ENCODE measurements at places on chromosomes 7 and 10. TPM values are rescaled to one million over a fixed set of nuclear protein-coding genes. Genes with fewer than 3 reads are reported as not detected.

The COL28A1 gene
- total RNA-seq = 0.17 TPM

The SEPTIN14 gene
- not detected for total RNA-seq

The GDF10 gene
- total RNA-seq = 5.5 TPM

The OR6V1 gene
- total RNA-seq = not detected

The RELN gene
- 200 TPM for total RNA-seq

The MBL2 gene
- not detected for total RNA-seq

The KIAA1549 gene
- 1.6 TPM for total RNA-seq

The GRID1 gene
- total RNA-seq = 0.46 TPM

The ADRA2A gene
- 2.0 TPM for total RNA-seq

The CPXM2 gene
- total RNA-seq = 114 TPM

The DMTF1 gene
- total RNA-seq = 78.6 TPM

The LOXL4 gene
- 138 TPM for total RNA-seq

The OGA gene
- total RNA-seq = 86.7 TPM

The DDC gene
- not detected for total RNA-seq
